ENCODE measurements at places on chromosomes 7 and 10. TPM values are rescaled to one million over a fixed set of nuclear protein-coding genes. Genes with fewer than 3 reads are reported as not detected.

GRCh38 chr7:146126767-146127509, 10.3 kb downstream of the CNTNAP2 start:
- no peak overlapping the region for H3K4me3 ChIP-seq
- no peaks in the 10 kb centered on the region for H3K36me3 ChIP-seq
- H3K27ac ChIP-seq: no peak overlapping the region
- DNase-seq: no peak
- H3K27me3 ChIP-seq: no peaks in the 10 kb centered on the region

GRCh38 chr10:120052964-120053702, 160.6 kb downstream of the SEC23IP start:
- no peaks in the 10 kb centered on the region for H3K4me1 ChIP-seq
- H3K36me3 ChIP-seq: no peaks in the 10 kb centered on the region
- no peak for DNase-seq
- no peaks in the 10 kb centered on the region for H3K27me3 ChIP-seq

- no peak overlapping the region for H3K27ac ChIP-seq
- H3K27me3 ChIP-seq: no peaks in the 10 kb centered on the region
These were observed 36.5 kb downstream of the COA1 start for GRCh38 chr7:43692582-43693373.

- DNase-seq: no peak
- no peaks in the 10 kb centered on the region for H3K36me3 ChIP-seq
- H3K4me3 ChIP-seq: no peak overlapping the region
- no peak overlapping the region for H3K27ac ChIP-seq
- H3K4me1 ChIP-seq: no peaks in the 10 kb centered on the region
- no peaks in the 10 kb centered on the region for H3K27me3 ChIP-seq
These were observed 108.9 kb downstream of the GRID1 start for GRCh38 chr10:86257683-86258082.

DNA sequence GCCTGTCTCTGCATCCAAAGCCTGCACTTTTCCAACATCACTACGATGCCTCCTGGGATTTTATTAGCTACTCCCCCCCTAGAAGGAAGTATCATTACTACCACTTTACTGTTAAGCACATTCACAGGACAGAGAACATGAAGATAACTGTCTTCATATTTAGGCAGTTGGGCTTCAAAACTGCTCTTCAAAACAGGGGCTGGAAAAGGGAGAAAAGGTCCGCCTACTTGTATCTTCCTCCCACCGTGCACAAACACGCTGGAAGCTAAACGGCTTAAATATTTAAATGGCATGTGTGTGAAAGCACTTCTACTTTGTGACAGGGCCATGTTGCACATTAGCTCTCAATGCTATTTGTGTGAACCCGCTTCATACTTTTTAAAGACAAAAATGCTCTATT, 999 bp downstream of the ITIH5 start:
- H3K4me1 ChIP-seq: no peaks in the 10 kb centered on the region
- no peak overlapping the region for H3K27ac ChIP-seq
- peaks cover 25% of the 10 kb centered on the region for H3K27me3 ChIP-seq
- no peaks in the 10 kb centered on the region for H3K36me3 ChIP-seq
- DNase-seq: no peak

GRCh38 chr10:14737808-14738545, 36.7 kb downstream of the FAM107B start:
- no peak for DNase-seq
- no peak overlapping the region for H3K4me3 ChIP-seq
- H3K27ac ChIP-seq: no peak overlapping the region

DNA sequence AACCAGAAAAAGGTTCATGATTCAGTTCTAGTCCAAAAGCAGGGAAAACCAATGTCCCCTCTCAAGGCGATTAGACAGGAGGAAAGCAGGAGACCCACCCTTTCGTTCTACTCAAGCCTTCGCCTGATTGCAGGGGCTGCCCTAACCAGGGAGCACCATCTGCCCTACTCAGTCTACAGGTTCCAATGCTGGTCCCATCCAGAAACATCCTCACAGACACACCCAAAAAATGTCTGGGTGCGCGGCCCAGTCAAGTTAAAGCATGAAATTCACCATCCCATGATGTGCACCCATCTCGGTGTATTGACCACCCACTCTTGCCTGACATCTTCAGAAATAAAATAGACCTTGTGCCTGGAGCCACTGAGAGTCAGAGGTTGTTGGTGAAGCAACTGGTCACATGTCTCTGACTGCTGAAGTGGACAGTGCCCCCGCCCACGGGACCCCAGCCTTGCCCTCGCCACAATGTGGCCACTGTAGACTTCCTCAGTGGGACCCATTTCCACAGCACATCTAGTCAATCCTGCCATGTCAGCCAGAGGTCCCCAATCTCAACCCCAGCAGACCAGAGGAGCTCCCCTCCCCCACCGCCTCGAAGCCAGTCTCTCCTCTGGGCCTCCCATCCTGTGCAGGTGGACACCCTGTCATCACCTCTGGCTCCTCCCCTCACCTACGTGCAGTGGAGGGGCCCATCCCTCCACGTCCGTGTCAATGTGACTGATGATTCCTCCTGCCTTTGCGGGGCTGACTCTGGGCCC, 116.3 kb upstream of the PPP2R2D start:
- no peaks in the 10 kb centered on the region for H3K4me1 ChIP-seq
- no peak for DNase-seq
- H3K4me3 ChIP-seq: no peak overlapping the region
- no peaks in the 10 kb centered on the region for H3K36me3 ChIP-seq
- no peaks in the 10 kb centered on the region for H3K27me3 ChIP-seq

- H3K27me3 ChIP-seq: no peaks in the 10 kb centered on the region
- no peaks in the 10 kb centered on the region for H3K36me3 ChIP-seq
- no peak overlapping the region for H3K4me3 ChIP-seq
- no peaks in the 10 kb centered on the region for H3K4me1 ChIP-seq
- no peak overlapping the region for H3K27ac ChIP-seq
These were observed 533.6 kb downstream of the INHBA start for GRCh38 chr7:41169317-41169716.

DNA sequence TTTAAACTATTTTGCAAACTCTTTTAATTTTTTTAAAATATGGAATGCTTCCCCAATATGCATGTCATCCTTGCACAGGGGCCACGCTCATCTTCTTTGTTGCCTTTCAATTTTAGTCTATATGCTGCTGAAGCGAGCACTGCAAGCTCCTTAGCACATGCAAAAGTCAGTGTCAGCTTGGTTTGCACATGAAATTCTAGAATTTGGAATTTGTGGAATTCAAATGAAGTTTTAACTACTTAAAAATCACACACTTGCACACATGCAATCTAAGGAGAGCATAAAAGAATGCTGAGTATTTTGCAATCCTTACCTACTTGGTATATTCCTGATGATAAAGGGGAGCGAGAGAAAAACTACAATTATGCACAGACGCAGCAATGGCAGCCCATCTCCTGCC, 78.3 kb upstream of the ATP6V0A4 start:
- H3K27me3 ChIP-seq: no peaks in the 10 kb centered on the region
- peaks cover 2% of the 10 kb centered on the region for H3K36me3 ChIP-seq
- H3K4me1 ChIP-seq: peaks cover 8% of the 10 kb centered on the region
- no peak for DNase-seq
- H3K4me3 ChIP-seq: no peak overlapping the region

GRCh38 chr7:69670701-69671100, 72.4 kb downstream of the AUTS2 start:
- no peaks in the 10 kb centered on the region for H3K4me1 ChIP-seq
- H3K27me3 ChIP-seq: no peaks in the 10 kb centered on the region
- no peak overlapping the region for H3K4me3 ChIP-seq

DNA sequence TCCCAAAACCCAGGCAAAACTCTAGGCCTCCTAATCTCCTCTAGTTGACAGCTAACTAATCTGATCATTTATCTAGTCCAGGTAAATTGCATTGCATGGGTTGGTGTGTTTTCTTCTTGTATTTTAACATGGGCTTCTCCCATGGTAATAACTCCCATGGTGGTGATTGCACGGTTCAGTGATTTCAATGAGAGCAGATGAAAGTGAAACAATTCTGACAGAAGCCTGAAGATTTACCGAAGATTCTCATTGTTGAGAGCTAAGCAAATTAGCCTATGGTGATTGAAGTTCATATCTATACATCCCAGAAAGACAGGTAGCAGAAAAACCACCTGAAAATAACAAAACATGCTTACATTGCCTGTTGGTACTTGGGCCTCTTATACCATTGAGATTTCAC, 26.6 kb upstream of the LIPN start:
- H3K27me3 ChIP-seq: peaks cover 6% of the 10 kb centered on the region
- no peaks in the 10 kb centered on the region for H3K36me3 ChIP-seq
- H3K27ac ChIP-seq: no peak overlapping the region
- DNase-seq: no peak
- H3K4me1 ChIP-seq: no peaks in the 10 kb centered on the region
- H3K4me3 ChIP-seq: no peak overlapping the region

DNA sequence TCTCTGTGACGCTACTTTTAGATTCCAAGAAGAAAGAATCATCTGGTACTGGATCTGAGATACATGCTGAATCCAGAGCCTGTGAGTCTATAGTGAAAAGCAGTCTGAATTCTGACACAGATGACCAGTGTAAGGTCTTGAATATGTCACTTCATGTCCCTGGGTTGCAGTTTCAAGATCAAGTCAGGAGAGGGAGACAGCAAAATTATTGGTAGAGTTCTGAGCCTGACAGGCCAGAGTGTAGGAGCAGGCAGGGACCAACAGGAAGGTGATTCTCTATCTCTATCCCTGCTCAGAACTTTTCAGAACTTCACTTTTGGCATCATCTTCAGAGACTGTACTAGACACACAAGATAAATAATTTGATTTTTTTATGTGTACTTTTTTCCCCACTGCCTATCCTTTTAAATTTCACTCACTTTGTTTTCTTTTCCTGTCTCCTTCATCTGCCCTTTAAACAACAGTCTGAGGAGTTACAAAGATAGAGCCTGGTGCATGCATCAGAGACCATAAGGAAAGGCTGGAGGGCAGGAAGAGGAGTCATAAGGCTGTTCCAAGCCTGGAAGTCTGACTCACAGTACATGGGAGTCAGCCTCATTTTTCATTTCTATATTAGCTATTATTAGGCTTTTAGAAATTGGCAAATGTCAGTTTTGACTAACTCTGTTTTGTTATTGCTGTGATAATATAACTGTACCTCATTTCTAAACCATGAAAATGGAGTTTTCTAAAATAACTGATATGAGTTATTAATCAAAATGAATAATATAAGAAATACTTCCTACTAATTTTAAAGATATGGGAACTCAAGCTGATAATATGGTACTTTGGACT, 120.2 kb upstream of the TMEM229A start:
- H3K27ac ChIP-seq: no peak overlapping the region
- no peak overlapping the region for H3K4me3 ChIP-seq
- H3K36me3 ChIP-seq: no peaks in the 10 kb centered on the region

GRCh38 chr10:125734823-125735222, 15.3 kb downstream of the EDRF1 start:
- no peaks in the 10 kb centered on the region for H3K4me1 ChIP-seq
- peaks cover 30% of the 10 kb centered on the region for H3K36me3 ChIP-seq
- H3K4me3 ChIP-seq: no peak overlapping the region
- no peak overlapping the region for H3K27ac ChIP-seq
- H3K27me3 ChIP-seq: no peaks in the 10 kb centered on the region

- no peaks in the 10 kb centered on the region for H3K36me3 ChIP-seq
- H3K4me1 ChIP-seq: no peaks in the 10 kb centered on the region
- peaks cover 2% of the 10 kb centered on the region for H3K27me3 ChIP-seq
- no peak overlapping the region for H3K4me3 ChIP-seq
- H3K27ac ChIP-seq: no peak overlapping the region
These were observed 96.5 kb upstream of the PODXL start for GRCh38 chr7:131652934-131653333.

- H3K27ac ChIP-seq: no peak overlapping the region
- H3K27me3 ChIP-seq: no peaks in the 10 kb centered on the region
- no peak overlapping the region for H3K4me3 ChIP-seq
- DNase-seq: no peak
- 0 out of 2 replicates have a peak, but pooled peaks cover 2% of the 10 kb centered on the region for H3K36me3 ChIP-seq
These were observed 16.7 kb downstream of the ELN start for GRCh38 chr7:74044366-74045350.

GRCh38 chr10:6379015-6379776, 176.5 kb downstream of the PFKFB3 start:
- no peak overlapping the region for H3K27ac ChIP-seq
- peaks cover 2% of the 10 kb centered on the region for H3K27me3 ChIP-seq
- no peak overlapping the region for H3K4me3 ChIP-seq
- DNase-seq: no peak
- H3K4me1 ChIP-seq: peaks cover 19% of the 10 kb centered on the region

DNA sequence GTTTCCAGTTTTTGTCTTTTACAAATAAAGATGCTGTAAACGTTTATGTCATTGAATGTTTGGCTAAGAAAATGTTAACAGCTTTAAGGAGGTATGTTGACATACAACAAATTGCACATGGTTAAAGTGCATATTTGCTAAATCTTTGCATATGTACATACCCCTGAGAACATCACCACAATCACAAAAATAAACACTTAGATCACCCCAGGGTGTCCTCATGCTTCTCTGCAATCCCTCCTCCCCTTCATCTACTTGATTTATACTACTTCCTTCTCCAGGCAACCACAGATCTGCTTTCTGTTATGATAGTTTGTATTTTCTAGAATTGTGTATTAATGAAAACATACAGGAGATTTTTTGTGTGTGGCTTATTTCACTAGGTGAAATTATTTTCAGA, 209.5 kb downstream of the GLRX3 start:
- H3K27ac ChIP-seq: no peak overlapping the region
- H3K4me3 ChIP-seq: no peak overlapping the region
- no peaks in the 10 kb centered on the region for H3K4me1 ChIP-seq
- no peaks in the 10 kb centered on the region for H3K36me3 ChIP-seq

DNA sequence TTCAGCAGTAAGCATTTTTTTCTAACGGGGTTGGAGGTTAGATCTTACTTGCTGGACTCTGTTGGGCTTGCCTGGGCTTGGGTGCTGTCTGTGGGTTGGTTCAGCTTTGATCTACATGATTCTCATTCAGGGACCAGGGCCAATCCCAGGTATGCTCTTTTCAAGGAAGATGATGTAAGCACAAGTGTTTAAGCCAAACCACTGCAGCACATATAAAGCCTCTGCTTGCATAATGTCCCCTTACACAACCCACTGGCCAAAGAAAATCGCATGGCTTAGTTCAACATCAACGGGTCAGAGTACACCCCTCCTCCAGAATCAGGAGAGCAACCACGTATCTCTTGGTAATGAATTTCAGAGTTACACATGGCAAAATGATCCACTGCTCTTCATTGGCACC, 83.9 kb downstream of the DNAJB9 start:
- H3K36me3 ChIP-seq: no peaks in the 10 kb centered on the region
- H3K27me3 ChIP-seq: no peaks in the 10 kb centered on the region
- no peak for DNase-seq
- no peak overlapping the region for H3K4me3 ChIP-seq

The ZDHHC4 gene
- total RNA-seq: 40.0 TPM

The SPDYE8 gene
- not detected for total RNA-seq

The ADAMTS14 gene
- under 0.01 TPM for total RNA-seq

The KIF5B gene
- total RNA-seq: 130 TPM

The NCF1 gene
- not detected for total RNA-seq

The VENTX gene
- not detected for total RNA-seq

The CAV1 gene
- 1,496 TPM for total RNA-seq

The EBF3 gene
- total RNA-seq: 0.36 TPM

The TMEM273 gene
- not detected for total RNA-seq

Measured in IMR-90 (cell line).